GM04503 (cell line): ENCODE measurements at places on chromosomes 2 and 18.

GRCh38 chr2:18498531-18498930 lies 61.9 kb downstream of the RDH14 start:
- no peak for DNase-seq

DNA sequence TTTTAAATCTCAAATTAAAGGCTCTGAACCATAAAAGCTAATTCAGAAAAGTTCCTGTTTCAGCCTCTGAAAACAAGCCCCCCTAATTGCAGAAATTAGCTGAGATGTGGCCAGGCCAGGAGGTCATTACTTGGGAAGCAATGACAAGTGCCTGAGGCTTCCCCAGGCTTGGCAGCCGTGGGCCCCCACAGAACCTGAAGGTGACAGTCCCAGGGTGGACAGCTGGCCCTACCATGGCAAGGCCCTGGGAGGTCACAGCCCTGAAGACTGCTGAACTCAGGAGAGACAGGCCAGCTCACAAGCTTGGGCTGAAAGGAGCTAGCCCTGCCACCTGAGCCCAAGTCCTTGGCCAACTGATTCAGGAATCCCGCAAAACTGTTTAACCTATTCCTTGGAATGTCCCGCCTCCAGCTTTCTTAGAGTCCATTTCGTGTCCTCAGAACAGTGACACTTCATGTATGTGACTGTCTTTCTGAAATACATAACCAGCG lies 54.3 kb upstream of the PKDCC start:
- no peak for DNase-seq

DNA sequence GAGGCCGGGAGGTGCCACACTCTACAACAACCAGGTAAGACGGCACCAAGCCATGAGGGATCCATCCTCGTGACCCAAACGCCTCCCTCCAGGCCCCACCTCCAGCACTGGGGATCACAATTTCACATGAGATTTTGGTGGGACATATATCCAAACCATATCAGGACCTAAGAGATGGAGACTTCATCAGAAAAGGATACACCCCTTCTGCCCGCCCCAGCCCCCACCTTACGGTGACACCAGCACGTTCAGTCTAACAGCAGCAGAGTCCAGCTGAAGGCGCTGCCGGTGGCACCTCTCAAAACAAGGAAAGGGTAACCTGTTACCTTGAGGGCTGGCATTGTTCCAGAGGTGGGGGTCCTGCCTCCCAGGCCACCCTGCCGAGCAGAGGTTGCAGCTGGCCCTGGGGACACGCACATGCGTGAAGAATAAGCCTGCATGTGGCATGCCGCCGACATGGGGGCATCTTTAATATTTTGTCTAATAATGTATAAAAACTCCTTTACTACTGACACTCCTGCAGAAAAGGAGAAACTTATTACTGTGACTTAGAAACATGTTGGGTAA lies 154.4 kb downstream of the GALR1 start:
- DNase-seq, result no peak

GRCh38 chr18:48928787-48929186 lies 22.0 kb downstream of the SMAD7 start:
- no peak for DNase-seq

- DNase-seq, result no peak
Observed at GRCh38 chr2:53987336-53987921, 16.6 kb upstream of the PSME4 start.

DNA sequence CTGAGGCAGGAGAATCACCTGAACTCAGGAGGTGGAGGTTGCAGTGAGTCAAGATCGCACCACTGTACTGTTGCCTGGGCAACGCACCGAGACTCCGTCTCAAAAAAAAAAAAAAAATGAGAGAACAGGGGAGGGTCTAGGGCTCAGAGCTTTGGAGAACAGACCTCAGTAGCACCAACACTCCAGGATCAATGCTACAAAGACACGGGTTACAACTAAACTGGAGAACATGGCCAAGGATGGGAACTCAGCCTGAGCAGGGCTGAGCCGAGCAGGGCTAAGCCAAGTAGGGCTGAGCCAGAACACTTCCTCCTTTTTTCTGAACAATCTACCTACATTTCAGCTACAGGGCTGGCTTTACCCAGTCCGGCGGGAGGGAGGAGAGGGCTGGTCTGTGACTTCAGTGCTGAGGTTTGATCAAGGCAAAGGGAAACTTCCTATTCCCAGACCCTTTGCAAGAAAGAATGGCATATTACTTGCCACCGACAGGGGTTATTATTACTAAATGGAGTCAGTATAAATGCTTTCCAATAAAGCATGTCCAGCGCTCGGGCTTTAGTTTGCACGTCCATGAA lies 2.9 kb upstream of the CASP8 start:
- DNase-seq, result no peak

DNA sequence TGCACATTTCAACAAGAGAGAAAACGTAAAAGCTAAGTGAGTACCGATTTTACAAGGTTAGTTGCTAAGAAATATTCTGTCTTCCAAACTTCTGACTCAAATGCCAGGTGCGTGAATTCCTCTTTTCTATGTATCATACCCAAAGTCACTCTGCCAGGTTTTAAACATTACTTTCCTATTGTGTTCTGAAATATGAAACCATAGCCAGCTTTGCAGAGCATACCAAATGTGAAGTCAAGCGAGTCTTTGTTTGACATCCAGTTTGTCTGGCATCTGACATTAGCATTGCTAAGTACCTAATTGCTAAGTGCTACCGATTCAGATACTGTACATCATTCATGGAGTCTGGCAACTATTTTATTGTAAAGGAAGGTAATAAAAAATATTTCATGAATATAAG lies 321.9 kb upstream of the GALNT5 start:
- no peak for DNase-seq

DNA sequence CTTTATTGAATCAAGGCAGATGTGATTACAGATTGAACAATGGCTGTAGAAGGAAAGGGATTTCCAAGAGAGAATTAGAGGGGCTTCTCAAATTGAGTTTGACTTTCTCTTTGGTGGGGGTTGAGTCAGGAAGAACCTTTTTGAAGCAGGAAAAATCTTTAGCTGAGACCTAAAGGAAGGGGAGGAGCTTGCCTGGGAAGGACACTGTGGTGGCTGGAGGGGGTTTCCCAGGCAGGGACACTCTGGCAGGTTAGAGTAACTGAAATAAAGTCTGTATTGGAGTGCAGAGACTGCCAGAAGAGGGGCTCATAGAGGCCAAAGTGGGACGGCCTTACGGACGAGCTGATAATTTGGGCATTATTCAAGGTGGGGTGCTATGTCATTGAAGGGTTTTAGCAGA lies 69.3 kb downstream of the NEDD4L start:
- DNase-seq, result no peak

DNA sequence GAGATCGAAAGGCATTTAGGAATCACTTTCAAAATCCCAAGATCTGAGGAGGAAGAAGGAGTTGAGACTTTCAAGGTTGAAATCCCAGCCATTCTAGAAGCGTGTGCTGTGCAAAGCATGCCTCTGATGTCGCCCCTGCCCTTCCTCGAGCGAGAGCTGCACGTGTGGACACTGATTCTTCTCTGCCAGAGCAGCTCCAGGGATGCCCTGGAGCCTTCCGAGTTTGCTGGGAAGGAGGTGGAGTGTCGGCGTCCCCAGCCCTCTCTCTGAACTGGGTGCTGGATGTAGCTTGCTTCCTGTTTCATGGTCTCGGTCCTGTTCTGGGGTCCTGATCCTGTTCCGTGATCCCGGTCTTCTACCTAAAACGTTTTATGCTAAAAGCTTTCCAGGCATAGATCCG lies 76.1 kb downstream of the TWIST2 start:
- DNase-seq, result no peak

GRCh38 chr2:70967189-70967588 lies 11.2 kb upstream of the ANKRD53 start:
- DNase-seq, result no peak

- DNase-seq, result no peak
Observed at GRCh38 chr2:171858397-171858958, 35.6 kb downstream of the SLC25A12 start.

DNA sequence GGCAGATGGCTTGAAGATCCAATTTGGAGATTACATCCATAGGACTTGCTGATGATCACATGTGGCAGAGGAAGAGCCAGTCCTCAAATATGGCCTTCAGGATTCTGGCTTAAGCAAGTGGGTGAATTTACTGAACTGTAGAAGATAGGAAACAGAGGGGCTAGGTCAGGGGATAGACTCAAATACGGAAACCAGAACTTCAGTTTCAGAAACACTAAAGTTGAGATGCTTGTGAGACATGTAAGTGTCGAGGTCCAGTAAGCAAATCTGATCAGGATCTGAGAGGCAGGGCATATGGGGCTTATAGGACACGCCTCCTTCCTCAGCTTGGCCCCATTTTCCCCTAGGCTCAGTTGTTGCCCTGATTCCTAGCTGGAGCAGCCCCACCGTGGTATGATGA lies 107.7 kb downstream of the LBH start:
- DNase-seq, result no peak

GRCh38 chr2:32418778-32419177 lies 62.0 kb downstream of the BIRC6 start:
- no peak for DNase-seq

DNA sequence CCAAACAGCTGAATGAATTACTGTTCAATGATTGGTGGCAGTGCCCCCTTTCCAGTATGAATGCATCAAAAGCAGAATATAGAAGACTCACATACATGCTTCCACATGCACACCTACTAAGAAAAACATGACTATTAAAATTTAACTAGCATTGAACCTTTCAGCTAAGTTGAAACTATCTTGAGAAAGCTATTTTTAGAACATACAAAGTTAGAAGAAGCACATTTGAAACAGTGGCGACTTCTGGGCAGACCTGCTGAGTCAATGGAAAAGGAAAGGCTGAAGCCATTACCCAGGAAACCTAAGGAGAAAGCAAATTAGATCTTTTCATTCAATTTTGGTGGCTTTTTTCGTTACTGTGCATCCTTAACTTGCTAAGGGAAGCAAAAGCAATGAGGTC lies 55.9 kb downstream of the PLA2R1 start:
- DNase-seq, result no peak

DNA sequence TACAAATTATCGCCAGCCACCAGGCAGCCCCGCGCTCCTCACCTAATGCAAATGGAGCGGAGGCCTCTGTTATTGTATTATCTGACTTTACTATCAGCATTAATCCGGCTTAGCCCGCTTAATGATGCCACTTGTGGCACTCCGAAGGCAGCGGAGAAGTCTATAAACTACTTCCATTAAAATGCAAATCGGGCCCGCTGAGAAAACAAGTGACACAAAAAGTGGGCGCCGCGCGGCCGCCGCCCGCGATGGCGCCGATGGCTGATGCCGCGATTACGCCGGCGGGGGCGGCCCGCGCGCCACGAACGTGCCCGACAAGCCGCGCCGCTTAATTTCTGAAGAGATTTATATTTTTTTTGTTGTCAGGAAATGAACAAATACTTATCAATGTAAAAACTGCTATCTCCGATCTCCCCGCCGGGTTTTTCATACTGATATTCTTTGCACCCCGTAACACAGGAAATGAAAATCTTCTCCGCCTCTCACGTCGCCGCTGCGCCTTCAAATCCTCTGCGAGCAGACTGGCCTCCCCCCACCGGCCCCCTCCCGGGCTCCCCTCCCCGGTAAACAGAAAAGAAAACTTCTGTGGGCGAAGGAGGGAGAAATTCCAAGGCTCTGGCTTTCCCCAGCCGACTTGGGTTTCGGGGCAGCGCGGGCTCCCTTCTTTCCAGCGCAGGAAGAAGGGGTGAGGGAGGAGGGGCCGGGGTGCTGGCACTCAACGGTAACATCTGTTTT lies 221.8 kb downstream of the INSIG2 start:
- DNase-seq, result no peak

- no peak for DNase-seq
Observed at GRCh38 chr2:101860157-101860556, 131.6 kb upstream of the IL1R2 start.

- DNase-seq, result no peak
Observed at GRCh38 chr2:240556553-240557100, 1.2 kb downstream of the ANKMY1 start.

GRCh38 chr18:24446953-24447538 lies 13.4 kb upstream of the HRH4 start:
- DNase-seq, result no peak
